ENCODE measurements at places on chromosomes 11 and 22.

- DNase-seq = peak; percentile 73
Measured at GRCh38 chr11:84384731-84385130, 1098.6 kb upstream of the CCDC90B start.

GRCh38 chr11:128415539-128415938, 171.8 kb downstream of the ETS1 start:
- no peak for DNase-seq

DNA sequence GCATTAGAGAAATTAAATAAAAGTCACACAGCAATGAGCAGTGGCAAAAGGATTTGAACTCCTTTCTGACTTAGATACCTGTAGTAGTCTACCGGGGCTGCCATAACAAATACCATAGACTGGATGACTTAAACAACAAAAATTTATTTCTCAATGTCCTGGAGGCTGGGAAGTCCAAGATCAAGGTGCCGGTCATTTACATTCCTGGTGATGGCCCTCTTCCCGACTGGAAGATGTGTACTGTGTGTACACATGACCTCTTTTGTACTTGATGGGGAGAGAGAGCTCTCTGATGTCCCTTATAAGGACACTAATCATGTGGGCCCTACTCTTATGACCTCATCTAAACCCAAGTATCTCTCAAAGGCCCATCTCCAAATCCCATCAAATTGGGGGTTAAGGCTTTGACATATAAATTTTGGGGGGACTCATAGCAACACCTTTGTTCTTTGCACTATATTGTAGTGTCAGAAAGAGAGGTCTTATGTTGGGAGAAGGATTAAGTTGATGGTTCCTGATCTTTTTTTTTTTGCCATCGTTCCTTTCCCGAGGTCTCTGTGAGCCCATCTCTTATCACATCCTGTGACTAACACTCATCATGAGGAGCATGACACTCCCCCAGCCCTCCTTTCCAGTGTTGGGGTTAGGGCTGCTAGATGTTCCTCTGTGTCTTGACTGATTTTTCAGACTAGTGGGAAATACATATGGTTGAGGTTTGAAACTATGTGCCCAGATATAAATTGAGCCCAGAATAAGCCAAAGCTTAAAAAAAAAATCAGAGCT, 104.3 kb downstream of the TRAF6 start:
- no peak for DNase-seq

- no peak for DNase-seq
Measured at GRCh38 chr11:6110011-6110410, 2.5 kb downstream of the OR56B4 start.

DNA sequence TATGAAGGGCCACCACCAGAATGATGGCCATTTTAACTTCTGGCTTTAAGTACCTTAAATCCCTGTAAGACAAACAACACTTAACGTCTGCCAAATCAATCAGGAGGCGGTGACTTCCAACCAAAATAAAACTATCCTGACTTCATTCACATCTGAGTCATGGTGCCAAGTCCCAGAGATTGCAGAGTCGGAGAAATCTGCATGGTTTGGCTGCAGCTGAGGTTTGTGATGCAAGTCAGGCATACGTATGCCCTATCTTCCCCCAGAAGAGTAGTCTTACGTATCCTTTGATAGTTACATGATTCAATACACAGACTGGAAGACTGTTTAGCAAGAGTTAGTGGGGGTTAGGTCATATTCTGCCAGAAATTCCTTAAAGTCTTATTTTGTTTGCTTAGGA, 1.7 kb upstream of the GAB2 start:
- DNase-seq = no peak

GRCh38 chr22:44701824-44702478, at the start of gene PRR5:
TSS of gene PRR5 (plus strand) at chr22:44702204. CDS start at chr22:44702475, 271 bp downstream.
- DNase-seq = peak; percentile 70

DNA sequence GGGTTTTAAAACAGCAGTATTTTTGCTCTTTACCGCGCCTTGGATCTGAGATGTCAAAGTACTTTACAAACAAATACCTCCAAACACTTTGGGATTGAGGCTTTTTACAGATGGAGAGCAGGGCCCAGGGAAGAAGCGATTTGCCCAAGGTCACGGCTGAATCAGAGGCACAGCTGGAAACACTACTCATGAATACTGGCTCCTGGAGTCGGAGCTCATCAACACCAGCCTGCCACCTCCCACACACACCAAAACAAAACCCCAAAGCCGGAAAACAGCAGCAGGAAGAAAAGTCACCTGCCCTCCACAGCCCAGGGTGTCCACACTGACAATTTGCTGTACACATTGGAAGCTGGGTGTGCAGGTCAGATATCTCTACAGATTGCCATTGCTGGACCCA, 339.4 kb downstream of the CADM1 start:
- DNase-seq = no peak

DNA sequence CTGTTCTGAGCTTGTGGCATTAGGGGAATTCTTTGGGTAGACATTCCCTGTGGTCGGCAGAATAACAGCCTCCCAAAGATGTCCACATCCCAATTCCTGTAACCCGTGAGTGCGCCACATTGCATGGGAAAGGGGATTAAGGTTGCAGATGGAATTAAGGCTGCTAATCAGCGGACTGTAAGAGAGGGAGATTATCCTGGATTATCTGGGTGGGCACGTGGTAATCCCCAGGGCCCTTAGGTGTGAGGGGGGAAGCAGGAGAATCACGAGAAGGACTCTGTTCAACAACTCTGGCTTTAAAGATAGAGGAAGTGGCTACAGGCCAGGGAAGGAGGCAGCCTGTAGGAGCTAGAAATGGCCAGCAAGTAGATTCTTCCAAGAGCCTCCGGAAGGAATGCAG, 16.0 kb downstream of the CACNG2 start:
- no peak for DNase-seq

DNA sequence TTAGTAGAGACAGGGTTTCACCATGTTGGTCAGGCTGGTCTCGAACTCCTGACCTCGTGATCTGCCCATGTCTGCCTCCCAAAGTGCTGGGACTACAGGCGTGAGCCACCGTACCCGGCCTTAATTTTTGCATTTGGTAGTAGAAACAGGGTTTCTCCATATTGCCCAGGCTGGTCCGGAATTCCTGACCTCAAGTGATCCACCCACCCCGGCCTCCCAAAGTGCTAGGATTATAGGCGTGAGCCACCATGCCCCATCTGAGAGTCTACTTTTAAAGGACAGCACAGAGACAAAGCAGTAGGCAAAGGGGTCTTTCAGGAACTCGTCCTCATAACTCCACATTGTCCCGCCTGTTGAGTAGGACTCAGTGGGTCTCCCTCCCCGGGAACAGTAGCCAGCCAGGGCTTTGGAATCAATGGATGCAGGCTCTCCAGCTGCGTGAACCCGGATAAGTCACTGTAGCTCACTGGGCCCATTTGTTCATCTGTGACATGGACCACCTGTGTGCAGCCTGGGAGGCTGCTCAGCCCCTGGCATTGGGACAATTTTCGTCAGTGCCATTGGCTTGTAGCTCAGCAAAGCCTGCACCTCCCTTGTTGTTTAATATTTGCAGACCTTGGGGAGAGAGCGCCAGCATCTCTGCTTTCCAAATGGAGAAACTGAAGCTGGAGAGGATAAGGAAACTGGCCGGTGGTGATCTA, 86.1 kb downstream of the ARHGAP8 start:
- no peak for DNase-seq

GRCh38 chr11:119375337-119376196, 5.9 kb downstream of the USP2 start:
- DNase-seq = peak; percentile 90

DNA sequence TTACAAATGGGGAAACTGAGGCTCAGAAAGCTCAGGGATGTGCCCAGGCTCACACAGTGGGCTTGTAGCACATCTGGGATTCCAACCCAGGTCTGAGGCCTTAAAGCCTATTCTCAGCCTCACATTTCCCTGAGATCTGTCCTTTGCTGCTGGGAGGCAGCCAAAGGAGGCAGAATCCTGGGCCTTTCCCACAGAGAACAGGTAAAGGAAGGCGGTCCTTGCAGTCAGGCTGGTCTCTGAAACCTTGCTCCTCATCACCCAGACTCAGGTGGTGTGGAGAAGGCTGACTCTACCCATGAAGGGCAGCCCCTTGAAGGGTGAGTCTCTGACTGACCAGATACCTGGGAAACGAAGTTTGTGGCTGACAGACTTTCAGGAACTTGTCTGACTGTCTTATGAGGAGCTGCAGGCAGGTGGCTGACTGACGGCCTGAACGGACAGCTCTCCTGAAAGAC, 7.8 kb downstream of the SLCO2B1 start:
- no peak for DNase-seq

DNA sequence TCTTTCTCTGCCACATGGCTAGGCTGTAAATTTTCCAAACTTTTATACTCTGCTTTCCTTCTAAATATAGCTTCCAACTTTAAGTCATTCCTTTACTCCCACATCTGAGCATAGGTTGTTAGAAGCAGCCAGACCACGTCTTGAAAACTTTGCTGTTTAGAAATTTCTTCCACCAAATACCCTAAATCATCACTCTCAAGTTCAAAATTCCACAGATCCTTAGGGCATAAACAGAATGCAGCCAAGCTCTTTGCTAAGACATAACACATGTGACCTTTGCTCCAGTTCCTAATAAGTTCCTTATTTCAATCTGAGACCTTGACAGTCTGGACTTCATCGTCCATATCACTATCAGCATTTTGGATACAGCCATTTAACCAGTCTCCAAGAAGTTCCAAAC, 749.9 kb downstream of the METTL15 start:
- DNase-seq = no peak

DNA sequence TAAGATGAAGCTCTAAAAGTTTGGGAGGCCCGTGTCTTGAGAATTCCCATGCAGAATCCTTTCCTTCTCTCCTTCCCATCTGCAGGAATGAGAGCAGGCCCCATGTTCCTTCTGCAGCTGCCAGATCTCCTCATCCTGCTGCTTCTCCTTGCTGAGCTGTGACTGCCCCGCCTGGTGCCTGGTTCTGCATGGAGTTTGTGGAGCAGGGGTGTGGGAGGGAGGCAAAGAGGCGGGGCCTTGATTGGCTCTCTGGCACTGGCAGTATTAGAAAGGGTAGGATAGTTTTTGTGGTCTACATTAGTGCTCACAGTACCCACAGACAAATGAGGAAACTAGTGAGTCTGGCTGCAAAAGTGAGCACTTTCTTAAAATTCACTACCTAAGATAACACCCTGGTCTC, 91.1 kb upstream of the CLPB start:
- peak; percentile 54 for DNase-seq

DNA sequence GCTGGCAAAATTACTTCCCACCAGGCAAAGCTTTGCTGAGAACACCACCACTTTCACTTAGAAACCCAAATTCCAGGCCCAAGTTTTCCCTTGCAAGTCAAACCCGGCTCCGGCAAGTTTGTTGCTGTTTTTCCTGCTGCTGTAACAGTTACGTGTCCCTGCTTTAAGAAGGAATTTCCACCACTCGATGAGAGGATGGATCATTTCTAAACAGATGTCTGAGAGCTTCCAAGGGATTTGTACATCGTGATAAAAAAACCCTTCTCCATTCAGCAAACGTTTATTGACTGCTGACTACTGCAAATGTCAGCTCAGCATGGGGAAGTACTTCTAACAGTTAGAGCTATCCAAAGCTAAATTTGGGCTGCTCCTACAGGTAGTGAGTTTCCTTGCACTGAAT, 19.7 kb downstream of the P2RX3 start:
- DNase-seq = no peak

DNA sequence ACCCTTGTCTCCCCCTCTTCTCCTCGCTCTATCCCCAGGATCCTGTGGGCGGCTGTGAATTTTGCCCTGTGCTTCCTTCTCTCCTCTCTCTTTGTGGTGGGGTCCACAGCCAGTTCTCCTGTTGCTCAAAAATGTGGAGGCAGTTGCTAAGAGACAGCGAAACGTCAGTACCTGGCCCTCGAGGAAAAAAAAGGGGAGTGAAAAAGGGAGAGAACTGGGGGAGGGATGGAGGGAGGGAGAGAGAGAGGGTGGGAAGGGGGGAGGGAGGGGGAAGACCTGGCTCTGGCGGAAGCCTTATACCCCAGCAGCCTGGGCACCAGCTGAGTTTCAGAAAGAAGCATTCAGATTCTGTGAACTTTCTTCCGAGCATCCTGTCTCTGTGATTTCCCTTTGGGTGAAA, 2.1 kb upstream of the LRRC55 start:
- no peak for DNase-seq

GRCh38 chr22:48603621-48604320, 1223.9 kb downstream of the BRD1 start:
- peak; percentile 84 for DNase-seq

DNA sequence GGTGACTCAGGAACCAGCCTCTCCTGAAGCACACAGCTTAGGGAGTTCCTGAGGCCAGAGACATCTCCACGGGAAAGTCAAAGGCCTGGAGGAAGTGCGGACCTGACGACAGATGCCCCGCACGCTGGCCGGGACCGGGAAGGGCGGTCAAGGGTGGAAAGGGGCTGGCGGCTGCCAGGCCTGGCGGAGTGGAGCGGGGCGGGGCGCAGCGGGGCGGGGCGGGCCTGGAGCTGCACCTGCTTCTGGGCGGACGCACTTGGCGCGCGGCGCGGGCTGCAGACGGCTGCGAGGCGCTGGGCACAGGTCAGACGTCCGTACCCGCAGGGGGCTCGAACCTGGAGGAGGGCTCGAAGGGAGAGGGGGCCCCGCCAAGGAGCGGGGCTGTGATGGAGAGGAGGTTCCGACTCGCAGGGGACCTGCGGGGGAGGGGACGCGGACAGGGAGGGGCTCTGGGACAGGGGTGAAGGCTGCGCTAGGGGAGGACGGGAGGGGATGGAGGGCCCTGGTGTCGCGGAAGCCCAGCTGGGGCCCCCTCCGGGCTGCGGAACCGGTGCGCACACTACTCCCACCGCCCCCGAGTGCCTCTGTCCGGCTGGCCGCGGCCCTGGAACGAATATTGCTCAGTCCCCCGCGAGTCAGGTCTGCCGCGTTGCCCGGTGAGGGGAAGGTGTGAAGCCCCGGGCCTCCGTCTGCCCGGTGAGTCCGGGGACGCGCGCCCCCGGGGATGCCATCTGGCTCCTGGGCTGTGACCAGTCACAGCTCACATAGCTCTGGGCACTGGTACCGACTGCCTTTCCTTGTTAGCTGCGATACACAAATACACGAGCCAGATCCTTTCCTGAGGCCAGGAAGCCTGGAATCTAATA, at the start of gene TMEM45B:
Gene TMEM45B (plus strand): TSS at position 253 of the 866 bp plus-strand sequence. CDS start 36,635 bp downstream, outside the sequence.
- DNase-seq = no peak

DNA sequence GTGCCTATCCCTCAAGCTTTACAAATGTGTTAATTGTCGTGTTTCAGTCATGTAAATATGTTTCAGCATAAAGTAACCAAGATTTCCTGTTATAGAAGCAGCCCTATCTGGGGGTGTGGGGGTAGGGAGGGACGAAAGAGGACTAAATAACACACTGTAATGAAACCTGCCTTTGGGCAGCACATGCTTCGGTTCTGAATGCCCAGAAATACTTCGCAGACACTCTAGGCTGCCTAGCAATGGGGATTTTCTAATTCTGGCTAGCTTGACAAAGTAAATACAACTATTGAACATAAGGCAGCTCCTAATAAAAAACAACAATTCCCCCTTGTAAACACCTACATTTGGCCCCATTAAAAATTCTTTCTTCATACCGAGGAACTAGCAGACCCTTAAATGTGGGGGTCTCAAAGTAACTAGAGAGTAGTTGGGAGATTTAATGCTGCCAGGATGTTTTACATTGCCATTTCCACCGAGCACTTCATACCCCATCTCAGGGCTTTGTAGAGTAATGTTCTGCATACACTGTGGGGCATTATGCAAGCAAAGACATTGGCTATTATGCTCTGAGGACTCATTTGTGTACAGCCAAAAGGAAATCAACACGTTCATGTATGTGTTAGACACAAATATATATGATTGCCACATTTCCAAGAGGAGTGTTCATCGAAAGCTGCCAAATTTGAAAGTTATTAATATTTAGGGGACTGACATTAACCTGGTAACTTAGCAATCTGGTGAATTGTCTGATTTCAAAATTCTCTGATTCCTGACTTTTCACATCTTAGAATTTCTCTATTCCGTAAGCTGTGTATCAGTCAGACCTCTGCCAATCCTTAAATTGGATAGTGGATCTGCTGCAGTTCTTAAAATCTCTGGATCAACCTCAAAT, 42.1 kb downstream of the PAX6 start:
- DNase-seq = peak; percentile 73

Data from Ammon's horn (tissue), 1 donor.